ENCODE measurements at places on chromosomes 4 and X. TPM values are rescaled to one million over a fixed set of nuclear protein-coding genes. Genes with fewer than 3 reads are reported as not detected.

SSX1 gene
- total RNA-seq = not detected

GPR143 gene
- total RNA-seq = not detected

ART3 gene
- total RNA-seq = not detected

HSPA4L gene
- 0.10 TPM for total RNA-seq

GAGE1 gene
- 0.10 TPM for total RNA-seq

DTHD1 gene
- total RNA-seq = 3.4 TPM

CSAG2 gene
- total RNA-seq = not detected

BEX2 gene
- 32.5 TPM for total RNA-seq

STPG2 gene
- 0.73 TPM for total RNA-seq

CSAG1 gene
- total RNA-seq = not detected

PCYT1B gene
- 3.7 TPM for total RNA-seq

GLRA2 gene
- total RNA-seq = not detected

CT45A9 gene
- total RNA-seq = not detected

ZCCHC12 gene
- not detected for total RNA-seq

AFF2 gene
- 16.2 TPM for total RNA-seq

PRDM8 gene
- 4.8 TPM for total RNA-seq

TMSB15C gene
- total RNA-seq = 3.9 TPM

SSX3 gene
- not detected for total RNA-seq

FGFR3 gene
- under 0.01 TPM for total RNA-seq

IDUA gene
- 8.5 TPM for total RNA-seq

SLC38A5 gene
- 4.5 TPM for total RNA-seq

FRYL gene
- total RNA-seq = 97.3 TPM

SAGE1 gene
- not detected for total RNA-seq

ARSD gene
- total RNA-seq = 7.3 TPM

CLDN34 gene
- total RNA-seq = not detected

DCAF8L1 gene
- total RNA-seq = not detected

CXCL11 gene
- 0.10 TPM for total RNA-seq

ATP1B4 gene
- total RNA-seq = not detected

AGTR2 gene
- not detected for total RNA-seq

SPANXB1 gene
- not detected for total RNA-seq

ARMCX2 gene
- total RNA-seq = 0.94 TPM

MEPE gene
- 0.21 TPM for total RNA-seq

HTN1 gene
- not detected for total RNA-seq

GLRB gene
- not detected for total RNA-seq

PGAM4 gene
- total RNA-seq = not detected

NR0B1 gene
- total RNA-seq = not detected

GRIPAP1 gene
- 24.9 TPM for total RNA-seq

USP17L22 gene
- total RNA-seq = not detected

ODAPH gene
- 0.10 TPM for total RNA-seq

CYSLTR1 gene
- 15.8 TPM for total RNA-seq

TET2 gene
- 99.1 TPM for total RNA-seq

MSX1 gene
- total RNA-seq = not detected

NRK gene
- under 0.01 TPM for total RNA-seq

ALB gene
- 0.31 TPM for total RNA-seq

PAGE5 gene
- total RNA-seq = 1.5 TPM

MGAT4D gene
- total RNA-seq = under 0.01 TPM

TEX13C gene
- total RNA-seq = not detected

RCHY1 gene
- total RNA-seq = 52.4 TPM

CLNK gene
- 0.52 TPM for total RNA-seq

STK26 gene
- 49.7 TPM for total RNA-seq

TEX13D gene
- not detected for total RNA-seq

GIMD1 gene
- total RNA-seq = not detected

PNMA5 gene
- not detected for total RNA-seq

GPR173 gene
- total RNA-seq = under 0.01 TPM

NAP1L5 gene
- 13.7 TPM for total RNA-seq

FHDC1 gene
- under 0.01 TPM for total RNA-seq

PLAC1 gene
- total RNA-seq = not detected
